ENCODE measurements at places on chromosomes 5 and 9.

GRCh38 chr5:160743027-160743426 lies 109.0 kb downstream of the ATP10B start:
- no peak for DNase-seq

- no peak for DNase-seq
These were observed 267.2 kb upstream of the ACO1 start for GRCh38 chr9:32117291-32117690.

GRCh38 chr5:36066540-36067210 lies at the start of gene UGT3A2:
Gene UGT3A2 (minus strand): TSS chr5:36066882. CDS start chr5:36066789, 93 bp downstream.
- DNase-seq = peak; percentile 83

- peak; percentile 61 for DNase-seq
These were observed 40.7 kb downstream of the SECISBP2 start for GRCh38 chr9:89358985-89359384.

DNA sequence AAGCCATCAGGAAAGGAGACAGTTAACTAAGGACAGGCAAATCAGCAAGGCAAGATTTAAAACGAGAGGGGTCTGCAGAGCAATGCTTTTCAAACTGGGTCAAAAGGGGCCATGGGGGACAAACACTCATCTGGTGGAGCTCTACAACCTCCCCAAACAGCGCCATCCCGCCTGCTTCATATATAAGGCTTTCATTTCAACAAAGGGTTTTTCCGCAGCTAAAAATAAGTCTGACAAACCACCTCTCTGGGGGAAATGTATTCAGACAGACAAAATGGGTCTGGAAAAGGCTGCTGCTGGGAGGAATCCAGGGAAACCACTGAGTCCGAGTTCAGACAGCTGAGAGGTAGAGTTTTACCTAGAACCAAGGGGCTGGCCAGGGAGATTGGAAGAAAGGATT lies 8.3 kb upstream of the SEPTIN8 start:
- no peak for DNase-seq

- DNase-seq = no peak
These were observed 247.7 kb upstream of the RFX3 start for GRCh38 chr9:3773362-3774060.

DNA sequence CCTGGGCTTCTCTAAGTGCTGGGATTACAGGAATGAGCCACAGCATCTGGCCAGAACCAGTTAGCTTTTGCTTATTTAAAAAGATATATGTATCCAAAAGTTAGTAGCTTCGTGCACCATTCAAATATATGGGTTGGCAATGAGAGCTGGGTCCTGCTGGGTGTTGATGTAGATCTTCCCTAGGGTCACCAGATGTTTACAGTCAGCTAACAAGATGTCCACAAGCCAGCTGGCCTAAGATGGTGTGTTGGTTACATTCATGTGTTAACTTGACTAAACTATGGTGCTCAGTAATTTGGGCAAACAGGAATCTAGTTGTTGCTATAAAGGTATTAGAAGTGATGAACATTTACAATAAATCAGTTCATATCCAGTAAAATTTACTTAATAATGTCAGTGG lies 948.6 kb upstream of the EDIL3 start:
- no peak for DNase-seq

- peak; percentile 95 for DNase-seq
These were observed 786 bp upstream of the NTNG2 start for GRCh38 chr9:132160802-132161742.

DNA sequence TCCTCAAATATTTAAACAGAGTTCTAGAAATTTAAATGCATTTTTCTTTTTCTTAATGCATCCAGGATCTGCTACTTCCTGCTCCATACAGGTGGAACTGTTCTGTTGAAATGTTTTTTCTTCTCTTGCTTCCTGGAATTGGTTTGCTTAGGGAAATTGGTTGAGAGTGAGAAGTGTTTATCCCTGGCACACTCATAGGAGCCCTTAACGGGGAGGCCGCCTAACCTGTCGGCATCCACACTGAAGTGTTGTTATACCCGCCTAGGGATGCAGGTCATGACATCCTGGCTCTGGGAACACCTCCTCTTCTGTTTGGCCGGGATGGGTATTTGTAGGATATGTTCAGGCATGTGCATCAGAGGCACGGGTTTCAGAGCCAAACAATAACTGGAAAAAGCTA lies 239.7 kb downstream of the GADD45G start:
- DNase-seq = no peak

All from WERI-Rb-1 (cell line).